ENCODE measurements at places on chromosomes 4 and X.
A peak's percentile ranks its signal among the peaks of the same experiment; 100 is the strongest.

DNA sequence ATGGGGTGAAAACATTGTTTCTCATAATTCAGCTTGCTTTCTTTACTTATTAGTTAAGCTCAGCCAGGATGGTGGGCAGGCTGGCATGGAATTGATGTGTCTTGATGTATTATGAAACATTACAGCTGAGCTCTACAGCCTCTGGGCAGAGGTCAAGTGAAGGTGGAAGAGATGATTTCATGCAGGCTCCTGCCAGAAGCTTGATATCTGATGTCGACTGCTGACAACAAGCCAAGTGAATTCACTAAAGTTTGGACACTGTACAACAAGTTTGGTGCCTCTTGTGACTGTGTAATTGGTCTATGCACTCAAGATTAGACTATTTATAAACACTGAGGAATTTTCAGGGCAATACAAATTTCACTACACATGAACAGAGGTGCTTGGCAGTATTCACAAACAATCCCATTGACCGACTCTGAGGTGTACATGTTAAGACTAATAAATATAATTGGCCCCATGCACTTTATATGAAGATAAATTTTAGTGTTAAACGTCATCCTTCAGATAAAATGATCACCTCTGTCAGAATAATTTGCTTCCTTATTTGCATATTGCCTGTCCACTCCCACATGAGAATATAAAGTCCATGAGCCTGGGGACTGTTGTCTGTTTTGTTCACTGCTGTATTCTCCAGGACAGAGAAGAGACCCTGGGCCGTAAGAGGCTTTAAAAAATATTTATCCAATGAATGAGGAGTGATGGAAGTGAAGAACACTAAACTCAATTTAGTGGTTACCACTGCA is 612.2 kb downstream of the IQCM start:
- no peak for DNase-seq

DNA sequence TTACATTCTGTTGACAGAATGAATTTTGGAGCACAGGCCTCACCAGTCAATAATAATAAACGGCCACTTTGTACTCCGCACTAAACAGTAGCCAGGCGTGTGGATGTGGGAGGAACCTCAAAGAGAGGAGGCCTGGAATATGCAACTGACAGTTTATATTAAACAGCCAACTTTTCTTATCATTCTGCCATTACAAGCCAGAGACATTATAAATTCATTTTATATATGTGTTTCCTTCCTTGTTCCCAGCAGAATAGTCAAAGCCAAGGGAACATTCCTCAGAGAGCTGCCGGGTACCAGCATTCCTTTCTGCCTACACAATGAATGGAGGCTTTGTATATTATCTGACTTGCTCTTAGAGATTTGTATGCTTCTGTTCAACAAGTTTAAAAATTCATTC is 436.5 kb upstream of the FTHL17 start:
- no peak for DNase-seq

DNA sequence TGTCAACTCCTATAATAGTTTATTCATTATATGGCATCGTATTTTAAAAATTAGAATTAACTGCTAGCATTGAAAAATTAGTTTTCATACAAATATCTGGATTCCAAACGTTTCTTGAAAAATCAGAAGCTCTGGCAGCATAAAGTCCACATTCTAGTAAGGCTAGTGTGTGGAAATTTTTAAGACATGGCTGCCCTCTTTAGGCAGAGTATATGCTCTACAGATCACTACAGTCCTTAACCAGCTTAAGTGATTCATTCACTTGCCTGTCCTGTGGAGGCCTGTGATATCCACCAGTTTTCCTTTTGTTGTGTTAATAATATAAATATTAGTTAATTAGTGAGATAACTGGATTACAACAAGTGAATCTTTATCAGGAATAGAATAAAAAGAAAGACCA is 287.2 kb downstream of the OPHN1 start:
- no peak for DNase-seq

DNA sequence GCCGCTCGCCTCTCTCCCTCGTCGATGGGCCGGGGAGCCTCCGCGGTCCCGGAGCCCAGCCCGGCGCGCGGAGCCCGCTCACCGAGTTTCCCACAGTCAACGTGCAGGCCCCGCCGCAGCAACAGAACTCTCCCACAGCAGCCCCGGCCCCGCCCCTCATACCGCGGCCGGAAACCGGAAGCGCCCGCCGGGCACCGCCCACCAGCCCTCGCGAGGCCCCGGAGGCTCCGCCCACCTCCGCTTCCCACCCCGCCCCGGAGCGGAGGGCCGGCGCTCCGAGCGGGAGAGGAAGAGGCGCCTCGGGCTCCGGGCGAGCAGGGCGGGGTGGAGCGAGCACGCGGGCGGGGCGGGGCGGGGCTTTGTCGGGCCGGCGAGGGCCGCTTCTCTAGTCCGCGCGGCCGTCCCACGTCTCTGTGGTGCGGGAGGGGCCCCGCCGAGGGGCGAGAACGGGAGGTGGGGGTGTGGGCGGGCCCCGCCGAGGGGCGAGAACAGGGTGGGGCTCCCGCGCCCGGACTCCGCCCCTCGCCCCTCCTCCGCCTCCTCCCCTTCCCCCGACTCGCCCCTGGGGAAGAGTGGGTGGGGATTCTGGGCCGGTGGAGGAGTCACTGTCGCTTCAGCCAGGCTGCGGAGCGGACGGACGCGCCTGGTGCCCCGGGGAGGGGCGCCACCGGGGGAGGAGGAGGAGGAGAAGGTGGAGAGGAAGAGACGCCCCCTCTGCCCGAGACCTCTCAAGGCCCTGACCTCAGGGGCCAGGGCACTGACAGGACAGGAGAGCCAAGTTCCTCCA is at the start of the genes ABCD1 and BCAP31:
Gene ABCD1 (plus strand): TSS at position 605 of the 787 bp plus-strand sequence. CDS start 411 bp downstream, outside the sequence.
Gene BCAP31 (minus strand): TSS at position 136 of the 787 bp plus-strand sequence. CDS start 1,143 bp downstream, outside the sequence.
- peak; percentile 86 for DNase-seq

DNA sequence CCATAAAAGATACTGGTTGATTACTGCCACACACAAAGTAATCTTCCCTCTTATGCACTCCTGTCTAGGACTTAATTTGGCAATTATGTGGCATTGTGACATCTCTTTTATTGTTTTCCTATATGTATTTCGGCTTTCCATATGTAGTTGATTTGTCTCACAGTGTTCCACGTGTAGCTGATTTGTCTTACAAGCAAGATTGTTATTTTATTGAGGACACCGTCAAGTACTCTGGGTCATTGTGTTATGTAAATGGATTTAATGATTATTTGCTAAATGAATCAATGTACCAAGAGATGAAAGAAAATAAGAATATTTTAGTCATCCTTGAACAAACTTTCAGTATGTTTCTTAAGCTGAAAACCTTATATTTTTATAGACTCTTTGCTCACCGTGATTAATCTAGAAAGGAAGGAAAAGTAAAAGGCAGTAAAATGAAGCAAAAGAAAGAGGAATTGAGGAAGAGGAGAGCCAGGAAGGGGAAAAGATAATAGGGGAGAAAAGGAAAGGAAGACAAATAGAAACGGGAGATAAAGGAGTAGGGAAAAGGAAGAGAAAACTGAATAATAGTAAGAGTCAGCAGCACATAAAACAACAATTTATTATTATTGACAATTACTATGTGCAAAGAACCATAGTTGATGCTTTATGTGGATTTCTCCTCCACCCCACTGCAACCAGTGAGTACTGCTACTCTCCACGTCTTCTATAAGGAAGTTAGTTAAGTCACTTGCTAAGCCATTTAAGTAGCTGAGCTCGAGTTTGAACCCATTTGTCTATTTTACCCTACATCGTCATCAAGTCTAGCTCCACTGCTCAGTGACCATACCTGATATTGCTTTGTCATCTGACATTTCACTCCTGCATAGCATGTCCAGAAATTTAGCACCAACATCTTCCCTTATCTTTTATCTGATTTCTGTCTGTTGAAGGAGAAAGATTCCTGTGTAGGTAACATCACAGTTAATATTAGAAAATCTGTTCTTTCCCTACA is 336.5 kb downstream of the BMPR1B start:
- no peak for DNase-seq

- DNase-seq = no peak
Observed at GRCh38 chr4:145740806-145741205, 60.9 kb downstream of the C4orf51 start.

DNA sequence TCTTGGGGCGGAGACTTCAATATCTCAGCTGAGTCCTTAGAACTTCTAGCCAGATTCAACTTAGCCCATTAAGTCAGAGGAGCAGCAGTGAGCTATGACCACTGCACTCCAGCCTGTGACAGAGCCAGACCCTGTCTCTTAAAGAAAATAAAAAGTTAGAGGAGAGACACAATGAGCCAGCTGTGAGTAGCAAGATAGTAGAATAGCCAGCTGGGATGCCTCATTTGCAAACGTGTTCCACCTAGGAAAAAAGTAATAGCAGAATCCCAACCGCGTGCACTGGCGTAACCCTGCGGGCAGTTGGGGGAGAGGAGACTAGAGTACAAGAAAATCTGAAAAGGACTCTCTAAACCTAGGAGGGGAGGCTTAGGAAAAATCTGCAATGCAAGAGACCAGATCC is 133.2 kb upstream of the ANXA3 start:
- no peak for DNase-seq

DNA sequence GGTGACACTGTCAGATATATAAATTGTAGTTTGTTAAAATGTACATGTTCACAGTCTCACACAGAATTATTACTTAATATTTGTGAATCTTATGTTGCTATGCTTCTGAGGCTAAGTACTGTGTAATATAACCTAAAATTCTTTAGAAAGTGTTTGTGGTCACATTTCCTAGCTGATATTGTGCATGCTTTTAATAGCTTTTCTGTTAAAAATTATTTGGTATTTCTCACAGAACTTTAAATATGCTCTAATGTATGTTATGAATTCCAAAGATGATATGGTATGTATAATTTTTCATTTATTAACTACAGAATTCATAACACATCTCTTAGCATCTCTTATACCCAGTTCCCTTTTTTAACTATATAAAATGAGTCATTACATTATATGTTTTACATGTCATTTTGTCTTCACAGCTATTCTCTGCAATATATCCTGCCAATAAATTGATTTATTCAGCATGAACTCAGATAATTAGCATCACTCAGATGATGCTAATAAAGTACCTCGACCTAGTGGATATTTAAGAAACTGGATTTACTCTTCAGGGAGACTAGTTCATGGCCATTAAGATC is 9.3 kb downstream of the PTPN13 start:
- DNase-seq = no peak

- no peak for DNase-seq
Observed at GRCh38 chrX:115260330-115260729, 26.4 kb upstream of the LRCH2 start.

- DNase-seq = no peak
Observed at GRCh38 chrX:101091817-101092216, 6.2 kb upstream of the CENPI start.

DNA sequence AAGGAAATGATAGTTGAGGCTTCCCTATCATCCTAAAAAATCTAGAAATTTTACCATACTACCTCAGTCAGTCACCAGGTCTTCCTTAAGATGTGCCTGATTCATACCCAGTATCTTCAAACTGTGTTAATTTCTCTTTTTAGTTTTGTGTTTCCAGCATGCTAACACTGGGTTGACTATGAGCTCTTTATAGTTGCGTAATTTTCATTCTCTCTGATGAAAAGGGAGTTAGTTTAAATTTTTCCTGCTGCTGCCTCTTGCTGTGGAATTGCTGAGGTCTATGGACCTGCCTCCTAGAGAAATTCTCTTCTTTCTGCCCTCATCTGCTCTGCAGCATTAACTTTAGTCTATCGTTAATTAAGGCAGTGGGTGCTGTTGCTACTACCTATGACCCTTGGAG is 66.6 kb downstream of the BANK1 start:
- DNase-seq = no peak

DNA sequence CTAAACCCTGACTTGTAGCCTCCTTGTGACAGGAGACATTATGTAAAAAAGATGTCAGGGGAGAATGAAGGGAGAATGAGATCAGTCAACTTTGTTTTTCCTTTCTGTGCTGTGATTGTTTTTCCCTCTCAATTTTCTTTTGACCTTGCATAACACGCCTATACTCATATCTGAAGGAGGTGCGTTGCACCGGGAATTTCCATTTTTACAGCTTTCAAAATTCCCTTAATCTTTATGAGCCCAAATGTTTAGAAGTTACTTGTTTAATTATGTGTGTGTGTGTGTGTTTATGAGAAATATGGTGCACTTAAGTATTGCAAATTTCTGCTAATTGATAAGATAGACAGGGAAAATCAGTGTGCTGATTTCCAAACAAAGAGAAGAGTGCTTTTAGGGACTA is 21.6 kb downstream of the SYNPO2 start:
- no peak for DNase-seq

- DNase-seq = no peak
Observed at GRCh38 chr4:18022572-18023050, 1.1 kb upstream of the LCORL start.

GRCh38 chrX:19213610-19214152 is 91.4 kb upstream of the ADGRG2 start:
- no peak for DNase-seq

DNA sequence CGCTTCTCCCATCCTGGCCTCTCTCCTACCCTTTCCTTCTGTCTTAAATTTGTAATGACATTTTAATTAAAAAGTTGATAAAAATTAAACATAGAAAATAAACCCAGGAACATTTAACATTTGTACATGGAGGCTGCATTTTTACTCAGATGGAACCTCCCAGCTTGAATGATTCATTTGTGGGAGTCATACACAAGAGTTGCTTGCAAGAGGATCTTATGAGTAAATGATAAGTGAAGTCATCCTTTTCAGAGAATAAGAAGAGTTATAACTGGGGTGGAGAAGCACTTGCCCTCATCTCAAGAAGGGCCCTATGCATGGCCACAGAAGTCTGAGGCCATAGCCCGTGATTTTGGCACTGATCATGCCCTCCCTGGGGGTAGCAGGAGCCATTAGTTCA is 482.9 kb upstream of the BOD1L1 start:
- no peak for DNase-seq

GRCh38 chr4:80767944-80768343 is 262.6 kb upstream of the BMP3 start:
- DNase-seq = no peak

DNA sequence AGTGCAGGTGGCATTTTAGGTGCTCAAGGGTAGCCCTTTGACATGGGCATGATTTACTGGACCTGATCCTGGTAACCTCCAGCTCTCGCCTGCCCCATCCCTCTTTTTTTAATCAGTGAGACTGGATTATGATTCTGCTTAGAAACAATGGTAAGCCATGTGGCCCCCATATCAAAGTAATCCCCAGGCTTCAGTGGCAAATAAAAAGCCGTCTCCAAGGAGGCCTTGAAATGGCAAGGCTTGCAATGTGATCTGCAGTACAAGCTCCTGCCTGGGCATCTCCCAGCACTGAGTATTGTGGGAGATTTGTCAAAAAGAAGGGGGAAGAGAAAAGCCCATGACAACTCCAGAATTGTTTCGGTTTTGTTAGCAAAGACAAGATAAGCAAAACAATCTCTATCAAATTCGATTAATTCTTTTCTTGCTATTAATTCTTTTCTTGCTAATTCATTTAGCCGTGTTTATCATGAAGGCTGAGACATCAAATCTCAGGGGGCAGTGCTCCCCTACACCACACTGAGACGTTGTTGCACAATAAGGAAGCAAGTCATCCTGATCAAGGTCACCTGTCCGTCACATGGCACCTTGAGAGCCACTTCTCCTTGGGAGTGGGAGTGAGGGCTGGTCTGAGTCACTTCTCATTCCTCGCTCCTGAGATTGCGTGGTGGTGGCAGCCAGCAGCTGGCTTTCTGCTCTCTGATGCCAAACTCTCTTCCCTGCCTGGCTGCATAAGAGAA is 312.7 kb upstream of the GATB start:
- no peak for DNase-seq

Measured in naive thymus-derived CD8-positive, alpha-beta T cell (primary cell).